ENCODE measurements at places on chromosomes 16 and 17. TPM values are rescaled to one million over a fixed set of nuclear protein-coding genes. Genes with fewer than 3 reads are reported as not detected.

Gene SLC16A13
- total RNA-seq: 0.48 TPM

Gene CBLN1
- 2.5 TPM for total RNA-seq

Gene COPZ2
- not detected for total RNA-seq

Gene KRT16
- total RNA-seq: not detected

Gene MYH2
- 0.17 TPM for total RNA-seq

Gene ATP1B2
- 1.6 TPM for total RNA-seq

Gene KRTAP9-2
- not detected for total RNA-seq

Gene AIPL1
- total RNA-seq: 0.28 TPM

Gene CTRB1
- not detected for total RNA-seq

Gene CDH5
- not detected for total RNA-seq

Gene SLC52A1
- 0.10 TPM for total RNA-seq

Gene SERPINF2
- total RNA-seq: 0.52 TPM

Gene TEX14
- total RNA-seq: 0.33 TPM

Gene NETO2
- 38.2 TPM for total RNA-seq

Gene TMC5
- 1.7 TPM for total RNA-seq

Gene PRAC1
- 173 TPM for total RNA-seq

Gene CD300LB
- not detected for total RNA-seq

Gene FOXN1
- total RNA-seq: not detected

Gene BCO1
- total RNA-seq: 0.63 TPM

Gene KRT33A
- not detected for total RNA-seq

Gene HNF1B
- 1.1 TPM for total RNA-seq

Gene NGFR
- total RNA-seq: 7.9 TPM

Gene RASD1
- total RNA-seq: 5.3 TPM

Gene JPH3
- total RNA-seq: 25.6 TPM

Gene SHBG
- 1.5 TPM for total RNA-seq
